ENCODE measurements at places on chromosomes 7 and 10.
A peak's percentile ranks its signal among the peaks of the same experiment; 100 is the strongest.

DNA sequence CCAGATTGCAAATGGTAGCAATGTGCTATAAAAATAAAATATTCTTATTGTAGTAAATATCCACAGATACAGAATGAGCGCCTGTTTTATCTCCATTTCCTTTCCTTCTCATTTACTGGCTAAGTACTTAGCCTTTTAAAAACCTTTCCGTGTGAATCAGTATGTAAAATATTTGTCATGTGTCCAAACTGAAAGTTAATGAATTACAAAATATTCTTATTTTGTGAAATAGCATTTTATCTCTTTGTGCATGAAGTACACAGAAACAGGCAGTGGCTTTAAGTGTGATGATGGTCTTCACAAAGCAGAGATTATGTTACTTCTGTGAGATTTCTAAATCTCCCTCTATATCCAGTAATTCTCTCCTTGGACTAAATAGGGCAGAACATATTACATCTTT lies 56.7 kb upstream of the KIAA1217 start:
- no peak for DNase-seq

- DNase-seq: no peak
Observed at GRCh38 chr10:106424054-106424453, 740.5 kb downstream of the SORCS1 start.

GRCh38 chr10:95964756-95965155 lies 57.0 kb downstream of the CC2D2B start:
- DNase-seq: no peak

DNA sequence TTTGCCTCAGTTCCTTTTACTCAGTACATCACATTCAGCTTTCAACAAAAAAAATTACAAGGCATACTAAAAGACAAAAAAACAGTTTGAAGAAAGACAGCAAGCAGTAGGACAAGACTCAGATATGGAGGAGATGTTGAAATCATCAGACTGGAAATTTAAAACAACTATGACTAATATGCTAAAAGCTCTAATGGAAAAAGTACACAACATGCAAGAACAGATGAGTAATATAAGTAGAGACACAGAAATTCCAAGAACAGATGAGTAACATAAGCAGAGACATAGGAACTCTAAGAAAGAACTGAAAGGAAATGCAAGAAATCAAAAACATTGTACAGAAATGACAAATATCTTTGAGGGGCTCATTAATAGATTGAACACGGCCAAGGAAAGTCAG lies 402.6 kb downstream of the NEBL start:
- DNase-seq: no peak

DNA sequence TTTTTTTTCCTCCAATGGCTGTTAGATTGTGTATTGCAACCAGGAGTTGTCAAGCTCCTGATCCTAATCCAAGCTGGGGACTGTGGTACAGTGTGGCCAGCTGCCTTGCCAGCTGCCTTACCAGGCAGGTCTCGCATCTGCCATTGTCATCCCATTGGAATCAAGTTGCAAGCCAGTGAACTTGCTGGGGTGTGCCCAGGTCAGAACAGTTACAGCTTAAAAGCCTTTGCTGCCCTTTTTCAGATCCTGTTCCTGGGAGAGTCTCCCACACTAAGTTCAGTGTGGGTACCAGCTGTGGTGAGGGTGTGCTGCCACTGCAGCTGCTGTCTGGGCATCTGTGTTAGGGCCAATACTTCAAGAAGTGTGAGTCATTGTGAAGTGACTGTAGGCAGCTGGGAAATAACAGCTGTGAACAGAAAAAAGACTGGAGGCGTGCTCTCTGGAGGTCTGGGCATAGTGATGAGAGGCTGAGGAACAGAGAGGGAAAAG lies 72.8 kb downstream of the CCNY start:
- DNase-seq: no peak

DNA sequence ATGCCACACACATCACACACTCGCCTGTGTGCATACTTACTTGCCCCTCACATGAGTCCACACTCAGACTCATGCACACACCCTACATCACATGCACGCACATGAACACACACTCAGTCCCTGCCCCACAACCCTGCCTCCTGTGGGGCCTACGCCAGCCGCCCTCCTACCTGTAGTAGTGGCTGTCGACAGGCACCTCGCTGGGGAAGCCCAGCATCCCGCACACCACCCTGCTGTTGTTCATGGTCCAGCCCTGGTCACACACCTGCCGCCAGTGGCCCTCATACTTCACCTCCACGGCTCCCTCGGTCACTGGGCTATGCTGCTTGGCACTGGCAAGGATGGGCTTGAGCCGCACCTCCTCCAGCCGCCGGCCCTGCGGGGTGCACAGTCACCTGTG lies 7.2 kb downstream of the LOXL4 start:
- no peak for DNase-seq

GRCh38 chr7:102413611-102414010 lies 17.4 kb downstream of the PRKRIP1 start:
- no peak for DNase-seq

GRCh38 chr7:80135309-80136104 lies 876 bp downstream of the GNAI1 start:
- DNase-seq: no peak

GRCh38 chr7:18356191-18356645 lies 139.3 kb upstream of the HDAC9 start:
- peak; percentile 42 for DNase-seq

DNA sequence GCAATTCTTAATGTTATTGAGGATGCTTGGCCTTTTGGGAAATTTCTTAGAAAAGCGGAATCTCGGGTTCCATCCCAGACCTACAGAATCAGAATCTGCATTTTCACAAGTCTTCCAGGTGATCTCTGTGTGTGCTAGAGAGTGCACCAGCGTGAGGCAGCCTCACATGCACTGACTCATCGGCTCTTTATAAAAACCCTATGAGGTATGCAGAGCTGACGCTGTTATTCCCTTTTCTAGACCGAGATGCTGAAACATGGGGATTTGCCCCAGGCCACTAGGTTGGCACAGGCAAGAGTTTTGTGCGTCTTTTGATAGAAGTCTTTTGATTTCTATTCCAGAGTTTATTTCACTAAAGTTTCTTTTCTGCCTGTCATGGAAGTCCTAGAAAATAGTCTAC lies 61.2 kb downstream of the CDCA7L start:
- no peak for DNase-seq

- DNase-seq: no peak
Observed at GRCh38 chr10:113047605-113047962, 97.5 kb downstream of the TCF7L2 start.

- peak; percentile 14 for DNase-seq
Observed at GRCh38 chr10:35300063-35300699, 36.1 kb upstream of the CCNY start.

- DNase-seq: no peak
Observed at GRCh38 chr7:141073173-141073640, 657 bp upstream of the TMEM178B start.
